Effector memory CD4-positive, alpha-beta T cell (primary cell): ENCODE measurements at places on chromosomes 16 and 17.

DNA sequence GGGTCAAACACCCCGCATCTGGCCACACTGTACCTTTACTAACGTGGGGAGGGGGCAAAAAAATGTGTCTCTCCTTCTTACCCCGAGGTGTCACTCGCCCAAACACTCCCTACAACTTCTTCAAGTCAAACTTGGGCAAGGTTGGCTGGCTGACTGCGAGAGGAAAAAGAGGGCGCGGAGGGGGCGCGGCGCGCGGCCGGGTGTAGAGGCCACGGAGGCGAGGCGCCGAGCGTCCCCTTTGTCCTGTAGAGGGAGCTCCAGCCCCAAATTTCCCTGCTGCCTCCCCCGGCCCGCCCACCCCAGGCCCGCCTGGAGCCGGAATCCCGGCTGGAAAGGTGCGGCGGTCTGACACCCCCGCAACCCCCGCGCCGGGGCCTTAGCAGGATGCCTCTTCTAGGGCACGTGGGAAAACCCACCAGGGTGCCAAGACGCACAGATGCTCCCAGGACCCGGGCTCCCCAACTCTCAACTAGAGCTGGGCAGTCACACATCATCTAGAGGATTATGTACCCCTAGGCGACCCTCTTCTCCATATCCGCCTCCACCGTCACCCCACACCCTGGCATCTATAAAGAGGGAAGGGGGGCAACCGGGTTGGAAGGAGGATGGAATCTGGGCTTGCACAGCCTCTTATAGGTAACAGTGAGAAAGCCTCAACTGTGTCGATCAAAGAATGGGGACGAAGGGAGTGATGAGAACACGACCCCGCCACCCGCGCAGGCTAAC is 4.2 kb downstream of the IRX3 start:
- no peaks in the 10 kb centered on the region for H3K36me3 ChIP-seq
- H3K27ac ChIP-seq = no peak overlapping the region

DNA sequence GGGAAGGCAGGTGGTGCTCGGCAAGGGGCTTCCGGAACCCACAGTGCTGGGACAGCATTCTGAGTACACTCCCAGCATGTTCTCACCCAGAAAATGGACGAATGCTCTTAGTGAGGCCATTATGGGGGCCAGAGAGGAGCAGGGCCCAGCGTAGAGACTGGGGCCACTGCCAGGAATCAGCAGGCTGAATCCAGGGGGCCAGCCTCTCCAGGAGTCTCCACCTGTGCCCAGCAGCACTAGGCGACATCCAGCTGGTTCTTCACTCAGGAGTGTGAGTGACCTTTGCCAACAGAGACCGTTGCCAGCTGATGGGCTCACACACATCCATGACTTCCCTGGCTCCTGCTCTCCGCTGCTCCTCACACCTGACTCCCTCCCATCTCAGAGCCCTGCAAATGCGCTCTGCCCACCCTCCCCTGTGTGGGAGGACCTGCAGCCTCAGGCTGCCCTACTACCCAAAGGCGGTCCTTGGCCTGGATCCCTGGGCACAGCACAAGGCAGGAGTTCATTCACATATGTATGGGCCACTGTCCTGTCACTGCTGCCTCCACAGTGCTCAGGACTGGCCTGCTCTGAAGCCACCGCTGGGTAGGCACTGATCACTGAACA is 5.1 kb downstream of the RHBDF1 start:
- H3K4me3 ChIP-seq = no peak overlapping the region
- peaks cover 7% of the 10 kb centered on the region for H3K27me3 ChIP-seq
- no peaks in the 10 kb centered on the region for H3K36me3 ChIP-seq
- DNase-seq = no peak

- H3K36me3 ChIP-seq = no peaks in the 10 kb centered on the region
- no peaks in the 10 kb centered on the region for H3K4me1 ChIP-seq
- no peak overlapping the region for H3K27ac ChIP-seq
- no peaks in the 10 kb centered on the region for H3K27me3 ChIP-seq
Observed at GRCh38 chr16:61471737-61472136, 564.5 kb downstream of the CDH8 start.

GRCh38 chr17:1039511-1040215 is 42.7 kb downstream of the TIMM22 start:
- peaks cover 18% of the 10 kb centered on the region for H3K36me3 ChIP-seq
- no peak overlapping the region for H3K27ac ChIP-seq
- H3K4me1 ChIP-seq = no peaks in the 10 kb centered on the region
- no peak overlapping the region for H3K4me3 ChIP-seq

DNA sequence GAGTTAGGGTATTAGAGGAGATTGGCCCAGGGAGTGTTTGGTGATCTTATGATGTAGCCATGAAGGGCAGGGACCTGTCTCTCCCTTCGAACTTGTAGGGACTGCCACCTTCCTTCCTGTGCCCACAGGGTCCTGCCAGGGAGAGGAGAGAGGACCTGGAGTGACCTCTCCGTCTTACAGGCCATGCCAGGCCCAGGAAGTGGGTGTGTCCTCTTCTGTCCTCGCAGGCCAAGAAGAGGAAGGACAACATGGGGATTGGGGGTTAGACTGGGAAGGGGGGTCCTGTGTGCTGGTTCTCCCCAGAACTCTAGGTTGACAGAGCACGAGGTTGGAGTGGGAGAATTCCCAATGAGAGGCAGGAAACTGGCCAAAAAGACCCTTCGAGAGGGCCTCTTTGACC is 43.4 kb upstream of the TAC4 start:
- H3K27ac ChIP-seq = no peak overlapping the region
- DNase-seq = no peak
- no peaks in the 10 kb centered on the region for H3K4me1 ChIP-seq
- no peak overlapping the region for H3K4me3 ChIP-seq
- H3K27me3 ChIP-seq = peaks cover 20% of the 10 kb centered on the region

DNA sequence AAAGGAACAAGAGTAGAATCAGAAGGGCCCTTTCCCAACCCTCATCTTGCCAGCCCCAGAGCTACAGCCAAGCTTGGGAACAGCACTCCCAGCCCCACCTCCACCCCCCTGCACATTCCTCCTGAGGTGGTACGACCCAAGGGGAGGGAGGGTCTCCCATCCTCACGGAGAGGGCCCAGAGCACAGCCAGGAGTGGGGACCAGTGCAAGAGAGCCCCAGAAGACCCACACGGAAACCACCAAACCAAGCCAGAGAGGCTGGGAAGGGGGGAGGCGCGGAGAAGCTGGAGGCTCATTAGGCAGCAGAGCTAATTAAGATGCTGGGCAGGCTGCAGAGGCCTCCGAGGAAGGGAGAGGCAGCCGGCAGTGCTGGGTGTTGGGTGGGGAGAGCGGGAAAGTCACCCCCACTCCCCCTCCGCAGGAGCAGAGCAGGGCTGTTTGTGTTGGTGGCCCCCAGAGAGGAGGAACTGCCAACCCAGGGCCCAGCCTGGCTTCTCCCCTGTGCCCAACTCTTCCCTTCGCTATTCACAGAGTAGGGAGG is 2.4 kb downstream of the CACNB1 start:
- H3K27me3 ChIP-seq = no peaks in the 10 kb centered on the region
- no peaks in the 10 kb centered on the region for H3K36me3 ChIP-seq
- no peak for DNase-seq
- peaks cover 24% of the 10 kb centered on the region for H3K4me1 ChIP-seq
- no peak overlapping the region for H3K27ac ChIP-seq

DNA sequence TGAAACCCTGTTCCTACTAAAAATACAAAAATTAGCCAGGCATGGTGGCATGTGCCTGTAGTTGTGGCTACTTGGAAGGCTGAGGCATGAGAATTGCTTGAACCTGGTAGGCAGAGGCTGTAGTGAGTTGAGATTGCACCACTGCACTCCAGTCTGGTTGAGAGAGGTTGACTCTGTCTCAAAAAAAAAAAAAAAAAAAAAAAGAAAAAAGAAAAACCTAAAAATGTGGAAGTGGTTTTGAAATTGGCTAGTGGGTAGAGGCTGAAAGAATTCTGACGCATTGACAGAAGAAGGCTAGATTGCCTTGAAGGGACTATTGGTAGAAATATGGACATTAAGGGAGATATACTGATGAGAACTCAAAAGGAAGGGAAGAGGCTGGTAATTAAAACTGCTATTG is 33.6 kb upstream of the CPPED1 start:
- no peak overlapping the region for H3K27ac ChIP-seq
- DNase-seq = no peak
- no peak overlapping the region for H3K4me3 ChIP-seq
- no peaks in the 10 kb centered on the region for H3K36me3 ChIP-seq

DNA sequence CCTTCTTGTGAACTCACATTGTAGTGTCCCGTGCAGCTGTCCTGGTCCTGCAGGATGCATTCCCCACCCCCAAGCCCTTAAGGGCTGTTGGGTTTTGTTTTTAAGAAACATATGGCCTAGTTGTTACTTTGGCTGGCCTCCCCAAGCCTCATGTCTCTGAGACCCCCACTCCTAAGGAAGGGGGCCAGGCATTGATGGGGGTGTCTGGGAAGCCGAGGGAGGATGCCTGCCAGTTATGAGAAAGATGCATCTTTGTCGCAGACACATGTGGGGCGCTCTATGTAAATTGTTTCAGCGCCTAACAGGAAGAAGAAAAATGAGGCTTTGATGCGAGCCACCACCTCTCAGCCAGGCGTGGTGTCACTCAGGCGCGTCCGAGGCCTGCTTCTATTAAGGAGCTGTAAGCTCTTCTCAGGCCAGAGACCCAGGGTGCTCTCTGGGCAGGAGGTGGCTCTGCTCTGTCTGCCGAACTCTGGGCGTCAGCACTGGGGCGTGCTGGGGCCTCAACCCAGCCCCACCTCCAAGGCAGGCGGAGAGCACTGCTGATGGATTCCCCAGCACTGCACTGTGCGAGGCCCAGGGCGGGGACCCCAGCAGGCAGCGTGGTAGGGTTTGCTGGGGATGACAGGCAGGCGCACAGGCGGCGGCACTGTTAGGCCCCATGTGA is 70.6 kb downstream of the SREBF1 start:
- no peaks in the 10 kb centered on the region for H3K27me3 ChIP-seq
- H3K4me1 ChIP-seq = no peaks in the 10 kb centered on the region
- no peak for DNase-seq
- no peak overlapping the region for H3K27ac ChIP-seq
- H3K36me3 ChIP-seq = no peaks in the 10 kb centered on the region
- H3K4me3 ChIP-seq = no peak overlapping the region

DNA sequence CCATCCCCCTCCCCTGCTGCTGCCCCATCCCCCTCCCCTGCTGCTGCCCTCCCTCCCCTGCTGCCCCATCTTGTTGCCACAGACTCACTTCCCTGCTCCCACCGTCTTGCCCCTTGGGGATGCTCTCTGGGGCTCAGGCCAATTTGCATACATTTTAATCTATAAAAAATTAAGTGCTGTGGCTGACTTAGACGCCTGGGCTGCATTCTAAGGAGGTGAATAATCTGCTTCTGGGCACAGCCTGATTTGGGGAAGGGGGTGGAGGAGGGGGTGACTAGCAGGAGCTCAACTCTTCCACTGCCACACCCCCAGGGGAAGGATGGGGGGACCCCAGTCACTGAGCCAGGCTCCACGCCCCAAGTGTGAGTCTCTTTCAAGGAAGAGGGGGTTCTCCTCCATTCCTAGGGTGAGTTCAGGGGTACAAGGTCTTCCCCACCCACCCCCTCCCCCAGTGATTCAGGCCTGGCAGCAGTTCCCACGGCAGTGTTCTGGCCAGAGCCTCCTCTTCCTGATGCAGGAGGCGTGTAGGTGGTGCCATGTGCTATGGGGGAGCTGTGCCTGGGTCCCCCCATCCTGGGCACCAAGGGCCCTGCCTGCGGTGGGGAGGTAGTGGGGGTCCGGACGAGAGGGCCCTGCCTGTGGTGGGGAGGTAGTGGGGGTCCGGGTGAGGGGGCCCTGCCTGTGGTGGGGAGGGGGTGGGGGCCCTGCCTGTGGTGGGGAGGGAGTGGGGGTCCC is 5.0 kb downstream of the DPH1 start:
- H3K36me3 ChIP-seq = peaks cover 37% of the 10 kb centered on the region
- H3K4me3 ChIP-seq = no peak overlapping the region
- no peak overlapping the region for H3K27ac ChIP-seq
- H3K27me3 ChIP-seq = no peaks in the 10 kb centered on the region
- peaks cover 15% of the 10 kb centered on the region for H3K4me1 ChIP-seq

DNA sequence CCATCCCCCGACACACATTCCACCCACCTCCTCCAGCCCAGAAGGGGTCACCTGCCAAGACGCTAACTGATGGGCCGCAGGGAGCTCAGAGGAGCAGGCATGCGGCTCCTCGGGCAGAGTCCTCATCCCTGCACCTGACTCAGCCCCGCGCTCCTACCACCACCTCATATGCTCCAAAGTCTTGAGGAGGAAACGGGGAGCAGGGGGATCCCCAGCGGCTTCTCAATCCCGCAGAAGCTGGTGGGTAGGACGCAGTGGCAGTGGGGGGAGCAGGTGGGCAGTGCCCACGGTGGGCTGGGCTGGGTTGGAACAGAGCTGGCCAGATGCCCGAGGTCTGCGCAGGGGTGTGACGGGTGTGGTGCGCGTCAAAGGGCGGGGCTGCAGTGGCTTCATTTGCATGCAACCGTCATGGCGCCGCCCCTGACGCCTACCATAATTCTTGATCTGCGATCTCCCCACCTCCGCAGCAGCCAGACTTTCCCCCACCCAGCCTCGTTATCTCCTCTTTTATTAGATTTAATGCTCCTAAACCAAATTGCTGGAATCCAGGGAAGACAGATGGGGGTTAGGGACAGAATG is 39.0 kb upstream of the EMP2 start:
- H3K36me3 ChIP-seq = no peaks in the 10 kb centered on the region
- DNase-seq = no peak
- H3K27me3 ChIP-seq = no peaks in the 10 kb centered on the region

GRCh38 chr17:41894791-41895331 is 23.9 kb downstream of the ACLY start:
- H3K4me1 ChIP-seq = no peaks in the 10 kb centered on the region
- peaks cover 83% of the 10 kb centered on the region for H3K36me3 ChIP-seq
- no peak overlapping the region for H3K4me3 ChIP-seq
- no peak overlapping the region for H3K27ac ChIP-seq
- no peaks in the 10 kb centered on the region for H3K27me3 ChIP-seq

DNA sequence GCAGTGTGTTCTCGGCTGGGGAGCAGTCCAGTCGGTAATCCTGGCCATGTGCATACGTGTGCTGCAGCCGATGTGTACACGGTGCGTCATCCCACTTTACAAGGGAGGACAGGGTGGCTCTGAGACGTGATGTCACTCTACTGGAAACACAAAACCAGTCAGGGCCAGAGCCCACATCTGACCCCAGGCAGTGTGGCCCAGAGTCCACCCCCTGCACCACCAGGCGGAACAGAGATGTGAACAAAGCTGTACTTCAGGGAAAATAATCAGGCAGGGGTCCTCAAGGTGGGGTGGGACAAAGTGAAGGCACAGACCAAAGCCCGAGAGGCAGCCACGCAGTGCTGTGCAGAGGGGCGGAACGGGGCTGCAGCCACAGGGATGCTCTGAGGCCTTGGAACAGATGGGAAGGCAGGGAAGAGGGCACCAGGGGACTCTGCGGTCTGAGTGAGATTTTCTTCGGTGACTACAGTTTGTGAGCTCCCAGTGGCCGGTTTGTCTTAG is 181.5 kb downstream of the ZNF423 start:
- H3K4me1 ChIP-seq = no peaks in the 10 kb centered on the region
- H3K27ac ChIP-seq = no peak overlapping the region
- no peaks in the 10 kb centered on the region for H3K36me3 ChIP-seq
- DNase-seq = no peak
- H3K4me3 ChIP-seq = no peak overlapping the region

- H3K36me3 ChIP-seq = no peaks in the 10 kb centered on the region
- H3K4me3 ChIP-seq = no peak overlapping the region
- DNase-seq = no peak
- H3K27ac ChIP-seq = no peak overlapping the region
Observed at GRCh38 chr17:58808609-58809563, 53.2 kb downstream of the PPM1E start.

GRCh38 chr16:15777533-15778203 is 79.2 kb downstream of the MYH11 start:
- no peaks in the 10 kb centered on the region for H3K4me1 ChIP-seq
- no peak overlapping the region for H3K27ac ChIP-seq
- DNase-seq = no peak
- no peaks in the 10 kb centered on the region for H3K36me3 ChIP-seq
